ENCODE measurements at places on chromosomes 16 and 17. TPM values are rescaled to one million over a fixed set of nuclear protein-coding genes. Genes with fewer than 3 reads are reported as not detected.

DNA sequence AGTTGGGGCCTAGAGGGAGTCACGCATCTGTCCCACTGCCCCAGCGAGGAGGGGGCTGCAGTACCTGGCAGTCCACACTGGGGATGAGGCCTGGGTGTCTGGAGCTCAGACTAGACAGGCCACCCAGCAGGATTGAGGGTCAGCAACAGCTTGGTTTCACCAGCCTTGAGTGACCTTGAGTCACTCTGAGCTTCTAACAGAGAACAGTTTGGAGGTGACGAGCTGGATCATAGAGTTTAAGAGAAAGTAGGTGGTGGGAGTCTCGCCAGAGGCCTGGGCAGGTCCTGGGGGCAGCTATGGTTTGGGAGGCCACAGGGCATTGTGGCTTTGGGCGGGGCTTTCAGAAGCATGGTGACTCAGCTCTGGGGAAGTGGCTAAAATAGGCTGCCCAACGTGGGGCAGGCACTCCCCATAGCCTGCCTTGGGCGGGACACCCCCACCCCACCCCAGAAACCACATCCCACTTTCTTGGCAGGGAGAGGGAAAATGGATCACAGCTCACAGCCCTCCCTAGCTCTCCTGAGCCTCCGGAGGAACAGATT, 20.5 kb downstream of the CDC42EP4 start:
- DNase-seq, result peak; percentile 94

The FA2H gene
- total RNA-seq, result 3.5 TPM

GRCh38 chr16:1900452-1900774, 17.8 kb downstream of the HS3ST6 start:
- peak; percentile 57 for DNase-seq

The CDRT4 gene
- total RNA-seq, result 11.0 TPM

The TAC4 gene
- not detected for total RNA-seq

GRCh38 chr17:65231662-65232335, 94.6 kb downstream of the RGS9 start:
- DNase-seq, result peak; percentile 78

The PRKAR1A gene
- 161 TPM for total RNA-seq

The CLEC18B gene
- total RNA-seq, result 0.58 TPM

The ADAD2 gene
- total RNA-seq, result not detected

The HID1 gene
- 32.1 TPM for total RNA-seq

DNA sequence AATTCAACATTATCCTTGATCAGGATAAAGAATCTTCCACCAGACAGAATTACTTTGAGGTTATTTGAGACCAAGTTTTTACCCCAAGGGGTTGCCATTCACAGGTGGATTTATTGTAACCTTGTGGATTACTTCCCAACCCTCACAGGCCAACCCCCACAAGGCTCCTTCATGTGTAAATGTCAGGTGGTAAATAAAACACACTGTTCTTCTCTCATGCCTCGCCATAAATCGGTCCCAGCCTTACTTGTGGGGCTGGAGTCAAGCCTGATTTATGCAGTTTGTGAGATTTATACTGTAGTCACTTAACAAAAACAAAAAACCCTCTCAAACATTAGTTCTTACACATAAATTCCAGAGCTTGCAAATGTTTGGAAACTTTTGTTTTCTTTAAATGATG, 98.6 kb upstream of the IRX3 start:
- no peak for DNase-seq

The KRT33B gene
- not detected for total RNA-seq

DNA sequence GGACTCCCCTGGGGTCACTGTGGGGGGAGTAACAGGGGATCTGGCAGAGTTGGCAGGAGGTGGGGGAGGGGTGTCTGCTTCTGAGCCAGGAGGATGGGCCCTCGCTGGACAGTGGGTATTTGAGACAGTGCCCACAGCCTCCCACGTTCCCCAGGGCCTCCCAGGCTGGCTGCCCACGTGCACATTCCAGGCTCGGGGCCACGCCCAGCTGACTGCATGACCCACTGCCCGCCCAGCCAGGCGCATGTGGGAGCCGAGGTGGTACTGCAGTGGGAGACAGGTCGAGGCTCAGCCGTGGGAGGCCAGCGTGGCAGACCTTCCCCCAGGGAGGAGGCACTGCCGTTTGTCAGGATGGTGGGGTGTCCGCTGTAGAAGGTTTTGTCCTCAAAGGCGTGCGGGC, 38.8 kb downstream of the BAHCC1 start:
- DNase-seq, result no peak

The ABCC3 gene
- total RNA-seq, result 221 TPM

DNA sequence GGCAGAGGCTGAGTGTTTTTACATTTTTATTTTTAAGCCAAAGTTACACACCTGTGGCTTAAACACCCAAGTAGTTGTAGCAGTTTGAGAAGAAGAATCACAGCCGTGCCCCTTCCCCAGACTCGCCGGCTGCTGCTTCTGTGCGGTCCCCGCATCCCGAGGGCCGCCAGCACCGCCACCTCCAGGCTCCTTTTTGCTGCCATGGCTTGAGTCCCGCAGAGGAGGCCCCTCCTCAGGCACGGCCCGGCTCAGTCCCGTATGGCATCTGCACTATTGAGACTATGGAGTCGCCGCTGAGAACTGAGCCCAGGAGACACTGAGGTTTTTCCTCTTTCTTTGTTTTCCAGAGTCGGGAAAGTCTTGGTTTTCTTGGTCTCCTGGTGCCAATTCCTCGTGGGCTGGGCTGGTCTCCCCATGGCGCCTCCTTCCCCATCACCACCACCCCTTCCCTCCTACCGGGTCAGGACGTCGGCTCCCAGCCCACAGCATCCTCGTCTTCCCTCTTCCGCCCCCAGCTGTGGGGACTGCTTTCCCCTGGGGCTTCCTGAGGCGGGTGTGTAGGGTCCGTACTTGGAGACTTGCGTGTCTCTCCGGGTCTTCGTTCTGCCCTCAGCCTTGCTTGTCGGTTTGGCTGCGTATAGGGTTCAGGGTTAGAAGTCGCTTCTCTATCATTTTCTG, 32.6 kb upstream of the CDH15 start:
- DNase-seq, result no peak

The OSBPL7 gene
- 35.9 TPM for total RNA-seq

DNA sequence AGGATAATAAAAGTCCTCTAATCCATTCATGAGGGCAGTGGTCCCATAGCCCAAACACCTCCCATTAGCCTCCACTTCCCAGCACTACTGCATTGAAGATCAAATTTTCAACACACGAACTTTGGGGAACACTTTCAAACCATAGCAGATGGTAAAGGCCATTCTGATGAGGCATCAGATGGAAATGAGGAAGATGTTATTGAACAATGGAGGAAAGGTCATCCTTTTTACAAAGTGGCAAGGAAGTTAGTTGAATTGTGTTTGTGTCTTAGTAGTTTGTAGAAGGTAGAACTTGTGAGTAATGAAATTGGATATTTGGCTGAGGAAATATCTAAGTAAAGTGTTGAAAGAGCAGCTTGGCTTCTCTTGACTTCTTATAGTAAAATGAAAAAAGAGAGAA, 93.3 kb upstream of the NLRP1 start:
- no peak for DNase-seq

DNA sequence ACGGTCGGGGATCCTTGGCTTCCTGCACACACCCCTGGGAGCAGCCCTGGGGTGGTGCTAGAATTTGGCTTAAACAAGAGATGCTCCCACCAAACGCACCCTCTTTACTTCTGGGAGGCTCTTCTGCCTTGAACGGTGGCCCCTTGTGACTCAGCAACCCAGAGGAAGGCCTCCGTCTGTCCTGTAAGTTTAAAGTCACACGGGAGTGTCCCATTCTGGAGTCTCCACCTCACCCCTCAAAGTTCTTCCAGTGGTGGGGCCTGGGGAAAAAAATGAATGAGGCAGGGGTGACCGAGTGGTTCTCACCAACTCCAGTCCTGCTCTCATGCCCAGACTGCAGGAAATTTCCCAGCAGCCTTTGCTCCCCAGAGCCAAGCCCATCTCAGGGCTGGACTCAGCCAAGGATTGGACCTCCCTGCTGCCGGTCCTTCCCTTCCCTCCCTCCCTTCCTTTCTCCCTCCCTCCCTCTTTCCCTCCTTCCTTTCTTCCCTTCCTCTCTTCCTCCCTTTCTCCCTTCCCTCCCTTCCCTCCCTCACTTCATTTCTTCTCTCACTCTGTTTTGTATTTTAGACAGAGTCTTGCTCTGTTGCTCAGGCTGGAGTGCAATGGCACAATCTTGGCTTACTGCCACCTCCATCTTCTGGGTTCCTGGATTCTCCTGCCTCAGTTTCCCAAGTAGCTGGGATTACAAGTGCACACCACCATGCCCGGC, 11.4 kb downstream of the ITGAD start:
- DNase-seq, result peak; percentile 79

DNA sequence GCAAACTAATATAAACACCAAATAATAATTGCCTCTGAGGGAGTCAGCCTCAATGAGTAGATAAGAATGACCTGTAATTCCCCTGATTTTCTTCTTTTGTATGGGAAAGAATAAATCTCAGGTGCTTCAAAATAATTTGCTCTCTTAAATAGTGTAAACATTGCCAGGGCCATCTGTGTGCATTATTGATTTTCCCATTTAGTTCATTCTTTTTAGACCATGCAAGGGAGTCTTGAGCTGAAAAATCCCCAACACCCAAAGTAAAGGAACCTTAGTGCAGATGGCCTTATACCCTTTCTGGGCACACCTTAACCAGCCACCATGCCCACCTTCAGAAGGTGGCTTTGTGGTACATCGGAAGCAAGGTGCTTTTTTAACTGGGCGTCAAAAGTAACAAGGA, 267.2 kb downstream of the TMEM114 start:
- DNase-seq, result no peak

The CACNG4 gene
- total RNA-seq, result 45.1 TPM

GRCh38 chr16:20902426-20902825, 1.9 kb downstream of the LYRM1 start:
- DNase-seq, result no peak

The MAPT gene
- total RNA-seq, result 0.85 TPM

- no peak for DNase-seq
Measured at GRCh38 chr17:64164596-64165285, 34.8 kb upstream of the ERN1 start.

The RFFL gene
- total RNA-seq, result 38.1 TPM

DNA sequence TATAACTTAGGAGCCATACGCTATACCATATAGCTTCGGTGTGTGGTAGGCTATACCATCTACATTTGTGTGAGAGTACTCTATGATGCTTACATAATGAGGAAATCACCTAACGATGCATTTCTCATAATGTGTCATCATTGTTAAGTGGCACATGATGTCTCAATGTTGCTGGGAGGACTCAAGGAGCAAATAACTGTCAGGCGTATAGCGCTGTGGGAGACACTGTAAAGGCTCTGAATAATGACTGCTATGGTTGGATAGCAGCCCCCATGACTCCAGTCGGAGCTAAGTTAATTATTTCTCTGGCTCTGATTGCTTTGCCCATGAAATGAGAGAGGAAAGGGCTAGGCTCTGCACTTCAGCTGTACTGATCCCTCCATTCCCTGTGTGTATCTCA, 197.2 kb downstream of the RGS9 start:
- DNase-seq, result no peak

The C16orf54 gene
- not detected for total RNA-seq

GRCh38 chr17:56320443-56320842, 167.2 kb downstream of the ANKFN1 start:
- DNase-seq, result no peak

The NPLOC4 gene
- total RNA-seq, result 154 TPM

- DNase-seq, result no peak
Measured at GRCh38 chr17:1914661-1915083, 84.9 kb downstream of the RPA1 start.

DNA sequence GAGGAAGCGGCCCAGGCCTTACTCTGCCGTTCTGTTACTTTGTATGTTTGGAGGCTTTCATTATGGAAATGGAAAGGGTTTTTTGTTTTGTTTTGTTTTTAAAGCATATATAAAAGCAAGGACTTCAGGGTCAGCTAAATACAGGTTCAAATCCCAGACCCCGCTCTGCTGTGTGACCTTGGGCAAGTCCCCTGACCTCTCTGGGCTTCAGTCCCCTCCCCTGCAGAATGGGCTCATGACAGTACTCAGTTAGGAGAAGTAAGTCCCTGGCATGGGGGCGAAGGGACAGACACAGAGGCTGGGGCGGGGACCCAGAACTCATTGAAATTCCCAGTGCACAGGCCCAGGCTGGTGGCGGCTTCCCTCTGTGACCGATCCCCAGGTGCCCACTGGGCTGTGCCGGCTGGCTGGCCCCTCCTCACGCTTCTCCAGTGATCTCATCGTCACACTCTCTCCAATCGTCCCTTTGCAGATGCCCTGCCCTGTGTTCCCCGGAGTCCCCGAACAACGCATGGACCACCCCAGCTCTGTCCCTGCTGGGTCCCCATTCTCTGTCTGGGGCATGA, 979 bp upstream of the CIBAR2 start:
- DNase-seq, result no peak

GRCh38 chr16:27285676-27286196, 17.2 kb upstream of the NSMCE1 start:
- no peak for DNase-seq

GRCh38 chr16:50640391-50640790, 40.7 kb downstream of the SNX20 start:
- no peak for DNase-seq

The NFATC2IP gene
- total RNA-seq, result 73.0 TPM

- no peak for DNase-seq
Measured at GRCh38 chr17:79781012-79781650, 3.2 kb downstream of the CBX2 start.

- DNase-seq, result peak; percentile 19
Measured at GRCh38 chr16:57266531-57267260, 17.8 kb downstream of the PLLP start.

- DNase-seq, result no peak
Measured at GRCh38 chr17:28365487-28365886, 488 bp upstream of the SEBOX start.

GRCh38 chr17:51079049-51079448, 41.6 kb downstream of the SPAG9 start:
- no peak for DNase-seq

The RNU2-1 gene
- total RNA-seq, result 4,274 TPM

Measured in PC-9 (cell line).